Bronchus fibroblast of lung (primary cell): ENCODE measurements at places on chromosomes 5 and 9. TPM values are rescaled to one million over a fixed set of nuclear protein-coding genes. Genes with fewer than 3 reads are reported as not detected.

SPOCK1 gene
- total RNA-seq, result 1.2 and 1.7 TPM in 2 replicates

TUSC1 gene
- total RNA-seq, result 10.7 and 15.1 TPM in 2 replicates

FOXI1 gene
- total RNA-seq, result not detected in 2 replicates

PCDHGB3 gene
- 0.45 and 0.50 TPM in 2 replicates for total RNA-seq

KIAA0825 gene
- 1.8 and 2.0 TPM in 2 replicates for total RNA-seq

PCDHB6 gene
- not detected in 2 replicates for total RNA-seq

PPIC gene
- 16.8 and 22.5 TPM in 2 replicates for total RNA-seq

FIBCD1 gene
- total RNA-seq, result 7.9 and 11.1 TPM in 2 replicates

MARVELD2 gene
- 2.1 and 2.2 TPM in 2 replicates for total RNA-seq

DOCK8 gene
- under 0.01 TPM in 1 of 2 replicates, not detected in the other for total RNA-seq

NMRK1 gene
- total RNA-seq, result 13.4 and 14.1 TPM in 2 replicates

PCDHA2 gene
- not detected in 2 replicates for total RNA-seq

GABRA6 gene
- not detected in 2 replicates for total RNA-seq

TLX3 gene
- not detected in 2 replicates for total RNA-seq

TRIM23 gene
- total RNA-seq, result 6.7 and 9.8 TPM in 2 replicates

CHSY3 gene
- 1.8 and 2.4 TPM in 2 replicates for total RNA-seq

EIF4EBP3 gene
- 1.7 and 3.9 TPM in 2 replicates for total RNA-seq

FLT4 gene
- total RNA-seq, result under 0.01 and 0.45 TPM in 2 replicates

REEP2 gene
- 18.8 and 22.0 TPM in 2 replicates for total RNA-seq

MYOT gene
- total RNA-seq, result not detected in 2 replicates
